ENCODE measurements at places on chromosomes 3 and 15. TPM values are rescaled to one million over a fixed set of nuclear protein-coding genes. Genes with fewer than 3 reads are reported as not detected.

GRCh38 chr3:24023197-24023596, 78.1 kb downstream of the NR1D2 start:
- H3K27me3 ChIP-seq: no peaks in the 10 kb centered on the region
- no peaks in the 10 kb centered on the region for H3K4me1 ChIP-seq
- H3K4me3 ChIP-seq: no peak overlapping the region
- H3K27ac ChIP-seq: no peak overlapping the region

- peaks cover 3% of the 10 kb centered on the region for H3K4me1 ChIP-seq
- H3K36me3 ChIP-seq: no peaks in the 10 kb centered on the region
- no peak overlapping the region for H3K27ac ChIP-seq
- no peak for DNase-seq
- H3K27me3 ChIP-seq: no peaks in the 10 kb centered on the region
- H3K4me3 ChIP-seq: no peak overlapping the region
These were observed 22.3 kb downstream of the PPP4R2 start for GRCh38 chr3:73018790-73019441.

- peaks cover 41% of the 10 kb centered on the region for H3K4me1 ChIP-seq
- H3K4me3 ChIP-seq: no peak overlapping the region
- no peak overlapping the region for H3K27ac ChIP-seq
- no peak for DNase-seq
These were observed 9.4 kb upstream of the ANPEP start for GRCh38 chr15:89823836-89824606.

- no peak overlapping the region for H3K27ac ChIP-seq
- DNase-seq: no peak
- no peaks in the 10 kb centered on the region for H3K27me3 ChIP-seq
- peaks cover 7% of the 10 kb centered on the region for H3K4me1 ChIP-seq
- no peaks in the 10 kb centered on the region for H3K36me3 ChIP-seq
- no peak overlapping the region for H3K4me3 ChIP-seq
These were observed 47.5 kb upstream of the SELENOK start for GRCh38 chr3:53939086-53939582.

DNA sequence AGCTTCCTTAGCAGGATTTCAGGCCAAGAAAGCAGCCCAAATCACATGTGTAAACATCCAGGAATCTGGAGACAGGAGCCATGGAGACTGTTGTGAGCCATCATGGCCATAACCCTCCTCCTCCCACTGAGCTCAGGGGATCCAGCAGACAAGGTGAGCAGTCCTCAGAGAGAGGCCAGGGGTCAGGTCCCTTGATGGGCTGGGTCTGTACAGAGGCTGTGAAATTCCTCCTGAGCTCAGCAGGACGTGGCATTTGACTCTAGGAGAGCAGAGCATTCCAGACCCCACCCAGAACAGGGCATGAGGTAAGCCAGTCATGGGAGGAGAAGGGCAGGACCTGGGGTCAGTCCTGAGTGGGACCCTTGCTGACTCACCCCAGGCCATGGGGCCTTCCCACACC, 67.0 kb upstream of the ACAN start:
- DNase-seq: no peak
- H3K4me3 ChIP-seq: no peak overlapping the region
- H3K27ac ChIP-seq: no peak overlapping the region

DNA sequence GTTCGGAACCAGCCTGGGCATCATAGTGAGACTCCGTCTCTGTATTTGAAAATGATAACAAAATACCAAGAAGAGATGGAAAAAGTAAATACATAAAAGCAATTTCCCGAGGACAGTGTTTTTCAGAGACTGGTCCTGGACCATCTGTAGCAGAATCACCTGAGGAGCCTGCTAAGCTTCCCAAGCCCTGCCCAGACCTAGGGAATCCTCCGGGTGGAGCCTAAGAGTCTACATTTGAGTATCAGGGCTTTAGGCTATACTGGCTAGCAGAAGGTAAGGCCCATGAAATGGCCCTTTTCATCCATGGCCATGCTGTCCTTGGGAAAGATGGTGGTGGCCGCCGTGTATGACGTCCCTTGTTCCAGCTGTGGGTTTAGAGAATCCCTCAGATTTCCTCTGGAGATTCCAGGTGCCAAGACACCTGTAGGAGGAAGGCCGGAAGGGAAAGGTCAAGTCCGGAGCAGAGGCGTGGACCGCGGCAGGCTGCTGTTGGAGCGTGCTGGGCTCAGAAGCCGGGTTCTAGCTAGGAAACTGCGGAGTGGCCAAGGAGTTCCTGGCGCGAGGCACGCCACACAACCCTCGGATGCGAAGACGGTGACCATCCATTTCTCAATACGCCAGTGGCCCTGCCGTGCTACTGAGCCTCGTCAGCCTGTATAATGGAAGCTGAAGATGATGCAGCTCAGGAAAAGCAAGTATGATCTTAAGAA, 50.9 kb downstream of the TMEM44 start:
- no peak overlapping the region for H3K4me3 ChIP-seq
- DNase-seq: no peak
- H3K27me3 ChIP-seq: no peaks in the 10 kb centered on the region
- peaks cover 42% of the 10 kb centered on the region for H3K4me1 ChIP-seq
- peaks cover 2% of the 10 kb centered on the region for H3K36me3 ChIP-seq
- H3K27ac ChIP-seq: no peak overlapping the region

GRCh38 chr3:73179601-73180000, 118.1 kb downstream of the EBLN2 start:
- H3K27me3 ChIP-seq: no peaks in the 10 kb centered on the region
- no peaks in the 10 kb centered on the region for H3K36me3 ChIP-seq
- no peaks in the 10 kb centered on the region for H3K4me1 ChIP-seq
- no peak overlapping the region for H3K4me3 ChIP-seq
- DNase-seq: no peak

DNA sequence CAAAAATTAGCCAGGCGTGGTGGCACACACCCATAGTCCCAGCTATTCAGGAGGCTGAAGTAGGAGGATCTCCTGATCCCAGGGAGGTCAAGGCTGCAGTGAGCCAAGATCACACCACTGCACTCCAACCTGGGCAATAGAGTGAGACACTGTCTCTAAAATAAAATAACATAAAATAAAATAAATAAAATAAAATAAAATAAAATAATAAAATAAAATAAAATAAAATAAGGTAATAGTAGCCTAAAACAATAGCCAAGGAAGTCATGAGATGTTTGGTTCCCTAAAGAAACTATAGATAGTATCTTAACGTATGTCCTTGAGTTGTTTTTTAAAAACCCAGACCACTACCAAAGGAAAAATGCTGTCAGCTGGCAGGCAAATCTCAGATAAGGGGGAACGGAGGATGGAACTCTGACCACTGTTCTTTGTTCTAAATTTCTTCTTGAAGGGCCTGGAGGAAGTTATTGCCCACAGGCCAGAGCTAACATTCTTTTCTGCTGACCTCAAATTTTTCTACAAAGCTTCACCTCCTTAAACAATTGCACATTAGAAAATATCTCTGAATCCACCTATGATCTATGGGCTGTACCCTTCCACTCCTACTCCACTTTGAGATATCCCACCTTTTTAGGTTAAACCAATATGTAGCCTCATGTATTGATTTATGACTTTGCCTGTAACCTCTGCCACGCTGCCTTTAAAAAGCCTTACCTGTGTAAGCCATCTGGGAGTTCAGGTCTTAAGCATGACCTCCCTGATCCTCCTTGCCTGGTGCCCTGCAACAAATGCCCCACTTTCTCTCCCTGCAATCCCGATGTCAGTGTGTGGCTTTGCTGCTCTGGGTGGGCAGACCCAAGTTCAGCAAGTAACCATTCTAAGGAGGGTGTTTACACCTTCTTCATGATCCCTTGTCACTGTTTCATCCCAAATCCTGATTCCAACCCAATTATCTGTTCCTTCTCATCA, 126.2 kb upstream of the BHLHE40 start:
- H3K4me1 ChIP-seq: peaks cover 9% of the 10 kb centered on the region
- no peaks in the 10 kb centered on the region for H3K36me3 ChIP-seq
- no peaks in the 10 kb centered on the region for H3K27me3 ChIP-seq
- H3K27ac ChIP-seq: peak overlapping the region; percentile 54
- DNase-seq: peak; percentile 91

GRCh38 chr15:34158355-34158754, 51.5 kb downstream of the KATNBL1 start:
- peaks cover 34% of the 10 kb centered on the region for H3K36me3 ChIP-seq
- H3K27me3 ChIP-seq: no peaks in the 10 kb centered on the region
- no peaks in the 10 kb centered on the region for H3K4me1 ChIP-seq
- H3K4me3 ChIP-seq: no peak overlapping the region

DNA sequence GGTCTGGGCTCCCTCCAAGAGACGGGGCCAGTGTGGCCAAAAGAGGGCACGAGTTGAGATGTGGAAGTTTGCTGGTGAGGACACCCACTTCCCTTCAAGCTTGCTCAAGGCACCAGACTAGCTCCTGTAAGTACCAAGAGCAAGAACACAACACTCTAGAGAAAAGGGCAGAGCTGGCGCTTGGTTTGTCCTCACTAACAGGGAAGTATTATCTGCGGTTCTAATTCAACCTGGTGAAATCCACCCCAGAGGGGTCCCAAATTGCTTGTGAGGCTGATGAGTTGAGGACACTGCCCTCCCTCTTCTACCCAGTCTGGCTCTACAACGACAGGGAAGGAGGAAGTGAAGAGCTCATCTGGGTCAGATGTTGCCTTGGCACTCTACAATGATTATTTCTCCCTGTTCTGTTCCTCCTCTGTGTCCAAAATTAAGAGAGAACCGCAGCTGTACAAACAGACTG, 16.9 kb upstream of the FSIP1 start:
- no peak for DNase-seq
- no peaks in the 10 kb centered on the region for H3K4me1 ChIP-seq
- no peak overlapping the region for H3K4me3 ChIP-seq

DNA sequence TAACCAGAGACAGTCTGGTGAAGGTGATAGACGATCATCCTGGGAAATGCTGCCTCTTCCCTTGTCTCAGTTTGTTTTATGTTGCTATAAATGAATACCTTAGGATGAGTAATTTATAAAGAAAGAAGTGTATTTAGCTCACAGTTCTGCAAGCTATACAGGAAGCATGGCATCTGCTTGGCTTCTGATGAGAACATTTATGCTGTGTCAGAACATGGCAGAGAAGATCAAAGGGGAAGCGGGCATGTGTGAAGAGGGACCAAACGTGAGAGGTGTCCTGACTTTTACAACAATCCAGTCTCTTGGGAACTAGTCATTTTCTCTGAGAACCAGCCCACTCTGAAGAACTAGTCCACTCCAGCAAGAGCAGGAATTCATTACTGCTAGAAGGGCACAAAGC, 9.6 kb downstream of the CMC1 start:
- H3K4me1 ChIP-seq: no peaks in the 10 kb centered on the region
- no peaks in the 10 kb centered on the region for H3K27me3 ChIP-seq

- no peak for DNase-seq
- H3K4me1 ChIP-seq: peaks cover 37% of the 10 kb centered on the region
- peak overlapping the region; percentile 37 for H3K27ac ChIP-seq
These were observed 243.3 kb upstream of the TOPAZ1 start for GRCh38 chr3:43998370-43998835.

GRCh38 chr3:30649572-30650318, 43.3 kb downstream of the TGFBR2 start:
- peak overlapping the region; percentile 60 for H3K27ac ChIP-seq
- H3K4me1 ChIP-seq: peaks cover 16% of the 10 kb centered on the region
- peak; percentile 36 for DNase-seq
- H3K4me3 ChIP-seq: no peak overlapping the region

DNA sequence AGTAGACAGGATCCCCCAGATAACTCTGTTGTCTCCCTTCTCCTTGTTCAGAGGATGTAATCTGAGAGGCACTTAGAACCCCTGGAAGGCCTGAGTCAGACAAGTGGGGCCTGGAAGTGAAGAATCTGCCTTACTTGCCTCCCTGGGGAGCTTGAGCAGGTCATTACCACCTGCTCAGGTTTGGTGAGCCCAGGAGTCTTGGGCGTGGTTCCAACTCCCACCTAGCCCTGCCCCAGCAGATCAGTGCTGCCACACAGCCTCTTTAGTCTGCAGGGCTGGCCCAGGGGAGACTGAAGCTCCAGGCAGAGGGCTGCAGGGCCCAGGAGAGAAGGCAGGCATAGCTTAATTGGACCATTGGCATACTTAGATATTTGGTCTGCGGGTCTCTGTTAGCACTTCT, 230.0 kb downstream of the ERC2 start:
- H3K27ac ChIP-seq: no peak overlapping the region
- H3K4me1 ChIP-seq: no peaks in the 10 kb centered on the region
- no peaks in the 10 kb centered on the region for H3K36me3 ChIP-seq
- H3K27me3 ChIP-seq: no peaks in the 10 kb centered on the region

GRCh38 chr3:98765721-98766120, 2.6 kb downstream of the ST3GAL6 start:
- DNase-seq: no peak
- no peak overlapping the region for H3K27ac ChIP-seq
- H3K27me3 ChIP-seq: no peaks in the 10 kb centered on the region
- H3K4me1 ChIP-seq: no peaks in the 10 kb centered on the region

- H3K27ac ChIP-seq: no peak overlapping the region
- H3K36me3 ChIP-seq: no peaks in the 10 kb centered on the region
These were observed 872 bp downstream of the DLEC1 start for GRCh38 chr3:38039899-38040261.

GRCh38 chr3:70085613-70086012, 86.1 kb downstream of the SAMMSON start:
- H3K27me3 ChIP-seq: no peaks in the 10 kb centered on the region
- no peak overlapping the region for H3K4me3 ChIP-seq
- H3K4me1 ChIP-seq: no peaks in the 10 kb centered on the region
- H3K27ac ChIP-seq: no peak overlapping the region

- H3K27ac ChIP-seq: no peak overlapping the region
- no peaks in the 10 kb centered on the region for H3K36me3 ChIP-seq
- H3K27me3 ChIP-seq: peaks cover 38% of the 10 kb centered on the region
- no peak for DNase-seq
- H3K4me3 ChIP-seq: no peak overlapping the region
These were observed 13.9 kb downstream of the CHST13 start for GRCh38 chr3:126537730-126538281.

DNA sequence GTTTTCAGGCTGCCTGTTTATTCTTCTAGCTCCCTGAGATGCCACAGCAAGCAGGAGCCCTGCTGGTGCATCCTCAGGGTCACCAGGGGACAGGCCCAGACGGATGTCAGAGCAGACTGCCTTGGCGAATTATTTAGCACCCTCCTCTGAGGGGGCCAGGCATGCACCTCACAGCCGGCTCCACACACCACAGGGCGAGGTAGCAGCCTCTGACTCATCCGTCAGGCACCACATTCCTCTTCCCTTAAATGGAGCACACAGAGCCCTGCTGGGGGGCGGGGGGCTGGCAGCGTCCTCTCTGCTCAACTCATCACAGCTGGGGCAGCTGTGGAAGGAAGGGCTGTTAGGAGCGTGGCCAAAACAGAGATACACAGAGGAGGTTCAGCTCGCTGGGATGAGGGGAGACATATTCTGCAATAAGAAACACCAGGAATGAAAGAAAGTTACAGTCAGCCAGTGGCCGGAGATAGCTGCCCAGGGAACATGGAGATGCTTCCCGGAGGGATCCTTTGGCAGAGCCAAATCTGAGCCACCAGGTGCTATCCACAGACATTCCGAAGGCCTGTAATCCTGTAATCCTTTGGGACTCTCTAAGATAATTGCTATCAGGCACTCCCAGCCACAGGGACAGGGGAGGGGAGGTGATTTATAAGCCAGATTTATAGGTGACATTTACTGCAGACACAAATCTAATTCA, 13.9 kb upstream of the PRICKLE2 start:
- peak; percentile 96 for DNase-seq
- H3K4me3 ChIP-seq: no peak overlapping the region
- H3K27me3 ChIP-seq: no peaks in the 10 kb centered on the region
- H3K27ac ChIP-seq: peak overlapping the region; percentile 91

- no peak overlapping the region for H3K4me3 ChIP-seq
- DNase-seq: no peak
- peaks cover 7% of the 10 kb centered on the region for H3K27me3 ChIP-seq
- H3K36me3 ChIP-seq: no peaks in the 10 kb centered on the region
- H3K4me1 ChIP-seq: no peaks in the 10 kb centered on the region
These were observed 6.9 kb upstream of the HTR3C start for GRCh38 chr3:184045995-184046394.

The CYP1A1 gene
- total RNA-seq: 0.91 TPM

The SH2D7 gene
- not detected for total RNA-seq

The ATP13A5 gene
- not detected for total RNA-seq

The MESP2 gene
- not detected for total RNA-seq

The KBTBD13 gene
- not detected for total RNA-seq

The GOLGA8K gene
- 0.77 TPM for total RNA-seq

All from astrocyte (in vitro differentiated cells and primary cell).